ENCODE measurements at places on chromosomes 13 and 19. TPM values are rescaled to one million over a fixed set of nuclear protein-coding genes. Genes with fewer than 3 reads are reported as not detected.

The ZNF681 gene
- total RNA-seq = 3.0 TPM

GRCh38 chr13:112060282-112060830, 6.6 kb upstream of the SOX1 start:
- no peak overlapping the region for H3K4me3 ChIP-seq
- H3K4me1 ChIP-seq = no peaks in the 10 kb centered on the region
- H3K36me3 ChIP-seq = peaks cover 2% of the 10 kb centered on the region
- peaks cover 68% of the 10 kb centered on the region for H3K27me3 ChIP-seq
- no peak for DNase-seq

DNA sequence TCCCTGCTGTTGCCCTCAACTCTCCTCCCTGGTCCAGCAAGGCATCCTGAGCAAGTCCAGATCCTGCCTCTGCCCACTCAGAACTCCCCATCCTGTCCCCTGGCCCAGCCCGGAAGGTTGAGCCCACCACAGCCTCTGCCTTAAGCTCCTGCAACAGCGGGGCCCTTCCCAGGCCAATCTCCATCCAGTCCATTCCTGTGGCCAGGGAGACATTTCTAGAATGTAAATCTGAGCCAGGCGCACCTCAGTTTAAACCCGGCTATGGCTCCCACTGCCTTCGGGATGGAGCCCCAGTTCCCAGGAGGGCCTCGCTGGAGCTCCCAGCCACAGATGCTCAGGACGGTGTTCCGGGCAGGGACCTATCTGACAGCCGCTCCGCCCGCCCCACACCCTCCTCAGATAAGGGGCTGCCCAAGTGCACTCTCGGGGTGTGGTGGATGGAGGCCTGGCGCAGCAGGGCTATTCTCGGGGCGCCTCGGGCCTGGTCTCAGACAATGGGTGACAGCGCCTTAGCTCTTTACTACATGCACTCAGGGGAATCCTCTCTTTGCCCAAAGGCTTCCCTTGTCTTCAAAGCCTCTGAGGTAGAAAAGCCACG, 5.3 kb downstream of the TRAPPC6A start:
- H3K36me3 ChIP-seq = peaks cover 2% of the 10 kb centered on the region
- no peak for DNase-seq
- H3K4me3 ChIP-seq = no peak overlapping the region
- peaks cover 22% of the 10 kb centered on the region for H3K4me1 ChIP-seq
- H3K27me3 ChIP-seq = no peaks in the 10 kb centered on the region
- H3K27ac ChIP-seq = peak overlapping the region; percentile 29

DNA sequence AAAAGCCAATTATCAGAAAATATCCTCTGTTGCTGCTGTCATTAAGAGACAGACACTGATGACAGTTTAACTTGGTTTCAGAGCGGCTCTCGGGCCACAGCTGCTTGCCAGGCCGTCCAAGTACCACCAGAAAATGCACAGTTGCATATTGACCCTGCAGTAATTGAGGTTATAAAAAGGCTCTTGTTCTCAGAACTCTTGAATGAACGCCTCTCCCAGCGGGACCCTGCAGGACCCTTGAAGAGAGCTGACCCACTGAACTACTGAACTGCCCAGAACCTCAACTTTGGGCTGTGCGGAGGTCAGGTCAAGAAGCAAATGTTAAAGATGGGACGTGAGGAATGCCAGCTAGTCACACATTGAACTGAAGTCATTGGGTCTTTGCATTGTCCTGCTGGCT, 1559.0 kb upstream of the SLC10A2 start:
- no peaks in the 10 kb centered on the region for H3K4me1 ChIP-seq
- H3K27ac ChIP-seq = no peak overlapping the region
- H3K27me3 ChIP-seq = no peaks in the 10 kb centered on the region
- no peak overlapping the region for H3K4me3 ChIP-seq
- H3K36me3 ChIP-seq = no peaks in the 10 kb centered on the region

The C19orf25 gene
- total RNA-seq = 38.5 TPM
